NCI-H510A treated with DMSO at 0.1 percent for 48 hours (cell line): ENCODE measurements at places on chromosomes 7 and 10.

GRCh38 chr7:42233695-42234331, 3.2 kb downstream of the GLI3 start:
- no peak for DNase-seq

- DNase-seq, result peak; percentile 33
These were observed 26.3 kb upstream of the SH3PXD2A start for GRCh38 chr10:103881416-103882284.

- DNase-seq, result no peak
These were observed 35.2 kb upstream of the PDK4 start for GRCh38 chr7:95631527-95631926.

- DNase-seq, result no peak
These were observed 36.6 kb downstream of the SRPK2 start for GRCh38 chr7:105352018-105352612.

- DNase-seq, result no peak
These were observed 18.0 kb downstream of the RRP12 start for GRCh38 chr10:97383159-97383558.

DNA sequence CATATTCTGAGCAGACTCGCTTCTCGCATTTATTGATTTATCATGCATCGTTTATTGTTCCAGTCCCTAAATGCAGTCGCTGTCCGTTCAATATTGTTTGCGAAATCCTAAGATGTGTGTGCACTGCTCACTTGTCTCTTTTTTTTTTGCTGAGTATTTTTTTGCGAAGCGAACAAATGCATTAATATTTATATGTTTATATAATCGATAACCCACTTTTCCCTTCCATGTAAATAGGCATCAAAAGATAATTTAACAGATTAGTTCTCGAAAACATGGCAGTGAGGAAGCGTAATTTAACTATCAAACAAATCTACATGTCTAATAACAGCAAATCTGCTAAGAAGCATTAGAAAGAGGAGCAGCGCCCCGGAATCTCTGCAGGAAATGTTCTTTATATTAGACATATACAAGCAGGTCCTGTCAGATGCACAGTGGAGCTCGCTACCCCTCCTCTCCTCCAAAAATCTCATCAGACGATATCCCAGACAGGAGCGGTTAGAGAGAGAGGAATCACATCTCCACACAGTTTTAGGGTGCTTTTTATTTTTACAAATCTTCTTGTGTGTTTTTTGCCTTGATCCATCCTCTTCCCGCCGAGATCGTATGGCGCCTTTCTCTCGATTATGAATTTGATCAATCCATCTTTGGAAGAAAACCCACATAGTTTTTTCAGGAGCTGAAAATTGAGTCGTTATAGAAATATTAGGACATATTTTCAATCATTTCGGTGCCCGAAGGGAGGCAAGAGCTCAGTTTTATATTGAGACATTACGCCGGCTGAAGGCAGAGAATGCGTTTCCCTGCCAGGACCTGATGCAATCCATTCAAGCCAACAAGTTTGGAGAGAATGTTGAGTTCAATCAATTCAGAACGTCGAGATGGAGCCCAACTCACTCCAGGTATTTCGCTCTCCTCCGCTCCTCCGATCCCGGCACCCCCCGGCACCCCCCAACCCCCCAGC, at the start of gene ARID5B:
Gene ARID5B, plus strand, starts transcription at position 871 of the 964 bp plus-strand sequence. Its CDS starts 11 bp downstream, at position 882.
- peak; percentile 54 for DNase-seq

DNA sequence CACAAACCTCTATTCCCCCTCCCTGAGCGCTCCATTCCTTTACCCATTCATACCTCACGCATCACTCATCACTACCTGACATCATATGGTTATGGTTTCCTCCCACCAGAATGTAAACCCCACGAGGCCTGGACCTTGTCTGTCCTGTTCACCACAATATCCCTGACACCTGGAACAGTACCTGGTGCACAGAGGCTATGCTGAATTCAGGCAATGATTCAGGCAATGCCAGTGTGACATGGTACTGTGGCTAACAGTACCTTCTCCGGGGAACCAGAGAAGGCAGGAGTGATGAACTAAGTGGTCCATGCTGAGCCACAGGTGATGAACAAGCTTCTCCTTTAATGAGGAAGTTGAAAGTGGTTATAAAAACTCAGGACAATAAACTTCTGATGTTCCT, 202.5 kb upstream of the PLXNA4 start:
- DNase-seq, result no peak

DNA sequence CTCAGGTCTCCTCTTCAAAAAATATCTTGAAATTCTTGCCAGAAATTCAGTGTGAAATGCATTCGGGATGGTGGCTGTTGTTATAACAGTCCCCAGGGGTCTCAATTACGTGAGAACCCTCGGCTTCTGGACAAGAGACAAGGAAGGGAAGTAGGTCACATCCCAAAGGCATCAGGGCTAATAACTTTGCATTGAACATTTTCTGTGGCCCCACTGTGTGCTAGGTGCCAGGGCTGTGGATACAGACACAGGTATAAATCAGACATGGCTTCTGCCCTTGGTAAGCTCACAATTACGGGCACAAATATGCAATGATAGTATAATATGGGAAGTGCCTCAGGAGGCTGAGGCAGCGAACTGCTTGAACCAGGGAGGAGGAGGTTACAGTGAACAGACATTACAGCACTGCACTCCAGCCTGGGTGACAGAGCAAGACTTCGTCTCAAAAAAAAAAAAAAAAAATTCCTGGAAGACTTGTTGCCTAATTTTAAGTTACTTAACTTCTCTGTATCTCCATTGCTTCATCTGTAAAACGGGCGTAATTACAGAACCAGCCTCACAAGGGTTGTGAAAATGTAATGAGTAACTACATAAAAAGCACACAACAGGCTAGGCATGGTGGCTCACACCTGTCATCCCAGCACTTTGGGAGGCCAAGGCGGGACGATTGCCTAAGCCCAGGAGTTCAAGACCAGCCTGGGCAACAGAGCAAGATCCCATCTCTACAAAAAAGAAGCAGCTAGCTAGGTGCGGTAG, 2.5 kb upstream of the RHBDD2 start:
- DNase-seq, result no peak

GRCh38 chr7:91280185-91280584, 16.0 kb downstream of the FZD1 start:
- DNase-seq, result peak; percentile 14

GRCh38 chr10:51270936-51271530, 196.7 kb downstream of the PRKG1 start:
- no peak for DNase-seq

DNA sequence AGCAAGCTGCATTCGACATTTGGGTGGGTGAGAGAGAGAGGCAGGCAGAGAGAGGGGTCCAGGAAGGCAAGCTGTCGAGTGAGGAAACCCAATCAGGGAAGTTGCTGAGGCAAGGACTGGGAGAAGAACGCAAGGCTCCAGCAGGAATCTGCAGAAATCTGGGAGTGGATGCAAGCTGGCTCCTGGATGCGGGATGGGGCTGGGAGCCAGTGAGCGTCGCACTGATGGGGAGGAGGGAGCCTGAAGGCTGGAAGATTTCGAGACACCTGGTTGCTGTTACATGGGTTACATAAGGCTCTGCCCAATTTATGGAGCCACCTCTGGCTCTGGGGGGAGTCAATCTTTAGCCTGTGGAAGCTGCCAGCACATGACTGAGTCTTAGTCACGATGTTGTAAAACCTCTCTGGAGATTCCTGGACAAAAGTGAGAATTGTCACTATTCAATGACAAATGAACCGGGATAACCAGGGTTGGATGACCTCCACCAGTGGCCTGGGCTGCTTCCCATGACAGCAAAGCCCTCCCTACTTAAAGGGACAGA, 51.1 kb upstream of the ADRB1 start:
- DNase-seq, result no peak

DNA sequence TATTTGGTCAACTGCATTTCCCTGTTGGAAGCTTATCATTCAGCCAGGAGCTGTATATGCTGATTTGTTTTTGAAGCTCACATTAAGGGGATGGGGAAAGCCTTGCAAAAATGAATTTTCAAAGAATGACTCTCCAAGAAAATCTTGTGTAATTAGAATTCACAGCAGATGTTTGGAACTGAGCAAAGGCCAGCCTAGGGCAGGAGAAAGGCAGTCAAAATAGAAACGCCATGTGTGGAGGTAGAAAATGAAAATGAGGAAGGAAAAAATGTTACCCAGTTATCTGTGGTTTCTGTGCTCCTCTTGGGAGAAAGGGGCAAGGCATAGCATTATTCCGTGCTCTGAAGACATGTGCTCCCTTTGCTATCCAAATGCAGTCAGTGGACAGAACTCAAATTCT, 93.5 kb downstream of the NRP1 start:
- DNase-seq, result no peak

- no peak for DNase-seq
These were observed 26.0 kb upstream of the CHST3 start for GRCh38 chr10:71938211-71938610.

- no peak for DNase-seq
These were observed 250.5 kb downstream of the ZMYND11 start for GRCh38 chr10:385571-386300.

DNA sequence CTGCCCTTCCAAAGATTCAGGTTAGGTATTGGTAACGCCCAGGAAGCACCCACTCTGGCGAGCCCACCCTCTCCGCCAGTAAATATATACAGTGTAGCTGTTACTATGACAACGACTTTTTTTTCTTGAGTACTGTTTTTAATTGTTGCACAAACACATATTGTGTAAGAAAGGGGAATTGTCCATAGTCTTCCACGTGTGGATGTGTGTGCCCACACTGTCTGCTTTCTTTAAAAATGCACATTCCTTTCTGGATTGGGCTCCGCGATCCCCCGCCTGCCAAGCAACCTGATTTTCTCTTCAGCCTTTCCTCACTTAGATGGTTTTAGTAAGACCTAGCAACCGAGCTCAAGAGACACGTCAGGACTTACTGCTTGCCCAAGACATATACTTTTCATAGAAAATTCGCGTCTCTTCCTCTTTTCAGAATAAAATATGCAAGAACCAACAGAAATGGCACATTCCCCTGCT, 247.8 kb downstream of the EBF3 start:
- no peak for DNase-seq

- no peak for DNase-seq
These were observed 35.3 kb upstream of the PROSER2 start for GRCh38 chr10:11787846-11788245.

DNA sequence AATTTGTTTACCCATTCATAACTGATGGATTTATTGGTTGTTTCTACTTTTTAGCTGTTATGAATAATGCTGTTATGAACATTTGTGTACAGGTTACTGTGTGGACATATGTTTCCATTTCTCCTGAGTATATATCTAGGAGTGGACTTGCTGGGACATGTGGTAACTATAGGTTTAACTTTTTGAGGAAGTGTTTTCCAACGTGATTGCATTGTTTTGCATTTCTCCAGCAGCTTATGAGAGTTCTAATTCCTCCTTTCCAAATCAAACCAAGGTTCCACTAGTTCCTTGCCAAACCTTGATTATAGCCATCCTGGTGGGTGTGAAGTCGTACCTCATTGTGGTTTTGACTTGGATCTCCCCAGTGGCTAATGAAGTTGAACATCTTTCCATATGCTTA, 2.6 kb upstream of the PRF1 start:
- no peak for DNase-seq

GRCh38 chr10:77189075-77189474, 448.5 kb downstream of the KCNMA1 start:
- DNase-seq, result no peak

DNA sequence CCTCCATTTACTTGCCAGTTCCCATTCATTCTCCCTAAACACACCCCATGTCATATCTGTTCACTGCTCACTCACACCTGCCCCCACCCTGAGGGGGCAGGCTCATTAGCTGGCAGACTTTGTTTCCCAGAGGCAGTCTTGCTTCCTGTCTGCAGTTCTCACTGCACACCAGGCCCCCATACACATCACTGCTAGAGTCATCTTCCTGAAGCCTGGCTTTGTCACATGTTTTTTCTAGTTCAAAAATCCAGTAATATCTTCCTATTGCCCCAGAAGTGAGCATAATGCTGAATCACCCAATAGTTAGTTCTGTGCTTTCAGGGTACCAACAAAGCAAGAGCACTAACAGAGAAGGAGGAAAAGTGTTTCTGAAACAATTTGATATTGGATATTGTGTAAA, 1.9 kb downstream of the LRRC72 start:
- DNase-seq, result no peak

- DNase-seq, result peak; percentile 55
These were observed 103.7 kb downstream of the KCNMA1 start for GRCh38 chr10:77533887-77534278.

DNA sequence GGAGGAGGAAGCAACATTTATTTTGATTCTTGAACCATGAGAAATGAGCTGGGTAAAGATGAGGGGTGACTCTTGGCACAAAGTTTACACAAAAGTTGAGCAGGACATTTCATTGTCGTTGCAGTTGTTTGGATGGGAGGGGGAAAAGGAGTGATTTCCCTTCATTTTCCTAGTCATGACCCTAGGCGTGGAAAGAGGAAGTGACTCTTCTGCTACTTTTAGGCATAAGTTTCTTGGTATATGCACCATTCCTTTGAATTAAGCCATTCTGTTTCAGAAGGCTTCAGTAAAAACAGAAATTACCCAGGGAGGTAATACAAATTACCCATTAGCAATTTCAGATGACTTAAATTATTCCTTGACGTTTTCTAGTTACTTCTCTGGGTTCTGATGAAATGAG, 113.9 kb upstream of the FAM171A1 start:
- no peak for DNase-seq

DNA sequence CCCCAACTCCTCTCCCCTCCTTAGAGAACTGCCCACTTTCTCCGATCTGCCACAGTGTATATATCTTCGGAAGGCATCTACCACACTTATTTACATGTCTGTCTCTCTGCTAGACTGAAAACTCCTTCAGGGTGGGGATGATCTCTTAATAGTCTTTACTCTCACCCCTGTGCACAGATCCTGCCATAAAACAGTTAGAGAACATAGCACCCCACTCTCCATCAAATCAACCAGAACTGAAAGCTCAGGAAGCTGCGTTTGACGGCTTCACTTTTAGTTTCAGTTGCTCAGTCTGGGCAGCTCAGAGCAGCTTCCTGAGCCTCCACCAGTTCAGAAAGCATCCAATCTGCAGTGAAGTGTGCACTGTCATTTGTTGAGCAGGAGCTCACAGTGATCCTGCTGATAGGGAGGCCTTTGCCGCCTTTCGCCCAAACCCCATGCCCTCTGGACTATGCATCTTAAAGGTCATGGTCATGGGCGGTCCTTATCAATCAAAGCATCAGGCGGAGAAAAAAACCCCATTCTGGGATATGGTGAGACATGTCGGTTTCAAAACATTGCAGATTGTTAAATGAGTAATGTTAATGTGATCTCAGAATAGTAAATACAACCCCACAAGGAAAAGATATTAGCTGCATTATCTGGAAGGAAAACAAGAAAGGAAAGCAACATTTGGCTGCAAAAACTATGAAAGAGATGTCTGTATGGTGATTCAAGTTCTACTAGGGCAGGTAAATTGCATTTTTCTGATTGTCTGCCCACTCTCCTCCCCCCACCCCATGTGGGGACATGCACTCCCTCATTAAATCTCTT, 167.1 kb upstream of the ADO start:
- DNase-seq, result no peak
